ENCODE measurements at places on chromosomes 4 and X. TPM values are rescaled to one million over a fixed set of nuclear protein-coding genes. Genes with fewer than 3 reads are reported as not detected.

CYTL1 gene
- total RNA-seq = 1.9 TPM

POU3F4 gene
- total RNA-seq = not detected

PAGE2 gene
- not detected for total RNA-seq

NLRP2B gene
- total RNA-seq = not detected

HMX1 gene
- total RNA-seq = not detected

AWAT2 gene
- not detected for total RNA-seq
